ENCODE measurements at places on chromosomes 2 and 18.

DNA sequence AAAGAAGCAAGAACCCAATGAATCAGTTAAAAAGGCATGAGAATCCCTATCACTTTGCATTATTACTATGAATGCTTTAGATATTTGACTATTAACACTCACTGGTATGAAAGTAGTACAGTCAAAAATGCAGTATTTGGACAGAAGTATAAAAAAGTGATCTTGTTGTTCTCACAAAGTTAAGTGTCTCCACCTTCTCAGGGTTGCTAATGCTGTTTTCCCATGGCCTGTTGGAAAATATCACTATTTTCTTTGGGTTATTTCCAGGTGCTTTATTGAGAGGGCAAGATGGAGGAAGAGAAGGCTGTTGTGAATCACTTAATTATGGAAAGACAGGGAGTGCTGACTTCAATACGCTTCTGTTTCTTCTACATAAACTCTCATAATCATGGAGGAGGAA, 13.6 kb upstream of the CREB1 start:
- no peak for DNase-seq

- DNase-seq = no peak
Measured at GRCh38 chr2:196314780-196315179, 143.4 kb upstream of the STK17B start.

GRCh38 chr18:36169938-36170337, 17.4 kb upstream of the MOCOS start:
- no peak for DNase-seq

DNA sequence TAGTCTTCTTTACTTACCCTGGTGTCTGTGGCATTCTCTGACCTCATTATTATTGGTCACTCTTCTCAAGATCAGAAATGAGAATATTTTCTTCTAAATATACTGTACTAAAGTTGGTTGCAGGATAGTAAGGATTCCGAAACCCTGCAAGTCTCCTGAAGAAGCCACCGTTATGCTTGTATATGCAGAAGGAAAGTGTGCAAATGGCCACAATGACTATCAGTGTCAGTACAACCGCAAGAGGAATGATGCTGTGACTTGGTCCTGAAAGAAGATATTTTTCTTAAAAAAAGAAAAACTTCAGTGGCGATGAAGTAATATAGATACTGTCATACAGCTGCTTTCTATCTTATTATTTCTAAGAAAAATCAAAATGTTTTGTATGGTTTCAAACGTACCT, 120.7 kb downstream of the PLA2R1 start:
- DNase-seq = no peak

GRCh38 chr2:190603374-190603773, 45.5 kb upstream of the NAB1 start:
- DNase-seq = no peak

DNA sequence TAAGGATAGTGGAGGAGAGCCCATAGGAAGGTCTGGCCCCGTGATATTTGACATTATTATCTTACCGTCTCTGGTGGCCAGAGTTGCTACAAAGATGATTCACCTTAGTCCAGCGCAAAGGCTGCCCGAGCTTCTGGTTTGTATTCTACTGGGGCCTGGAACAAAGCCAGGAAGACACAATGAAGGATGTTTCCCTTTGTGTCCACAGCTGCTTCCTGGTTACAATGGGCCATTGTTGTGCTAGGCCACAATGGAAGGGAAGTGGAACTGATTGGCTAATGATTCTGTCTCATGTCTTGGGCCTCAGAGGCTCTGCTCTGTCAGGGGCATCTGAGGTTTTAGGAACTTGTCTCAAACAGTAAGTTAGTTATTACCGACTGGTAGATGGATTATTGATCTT, 132.2 kb downstream of the TDRD15 start:
- no peak for DNase-seq

DNA sequence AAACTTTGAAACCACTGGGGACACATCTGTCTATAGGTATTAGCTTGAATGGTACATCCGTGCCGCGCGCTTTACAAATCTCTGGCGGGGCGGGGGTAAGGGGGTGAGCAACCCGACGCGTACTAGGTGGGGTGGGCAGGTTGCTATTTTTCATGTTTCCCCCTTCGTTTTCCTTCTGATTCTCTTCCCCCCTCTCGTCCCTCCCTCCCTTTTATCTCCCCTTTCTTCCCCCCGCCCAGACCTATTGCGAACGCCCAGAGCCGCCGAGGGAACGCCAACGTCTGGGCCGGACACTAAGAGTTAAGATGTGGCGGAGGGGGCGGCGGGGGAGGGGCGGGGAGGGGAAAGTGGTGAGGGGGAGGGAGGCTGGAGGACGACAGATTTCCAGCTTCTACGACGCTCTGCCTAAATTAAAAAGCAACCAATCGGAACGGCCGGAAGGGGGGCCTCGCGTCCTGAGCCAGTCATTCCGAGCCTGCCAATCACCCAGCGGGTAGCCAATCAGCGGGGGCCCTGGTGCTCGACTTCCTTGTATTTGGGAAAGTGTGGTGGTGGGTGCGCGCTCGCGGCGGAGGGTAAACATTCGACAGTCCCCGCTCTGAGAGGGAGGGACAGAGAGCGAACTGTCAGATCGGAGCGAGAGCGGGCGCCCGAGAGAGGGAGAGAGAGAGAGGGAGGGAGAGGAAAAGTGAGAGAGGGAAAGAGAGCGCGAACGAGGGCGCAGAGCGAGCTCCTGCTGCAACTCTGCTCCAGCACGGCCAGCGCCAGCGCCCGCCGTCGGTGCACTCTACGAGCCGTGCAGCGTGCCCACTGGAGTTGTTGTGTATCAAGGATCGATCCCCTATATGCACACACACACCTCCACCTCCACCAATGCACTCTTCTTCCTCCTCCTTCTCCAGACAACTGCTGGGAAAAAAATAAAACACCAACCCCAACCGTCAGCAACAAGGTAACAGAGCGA, at the start of gene POU3F3:
Gene POU3F3 (plus strand): TSS at position 582 of the 964 bp plus-strand sequence. CDS start 1,396 bp downstream, outside the sequence.
- DNase-seq = no peak

DNA sequence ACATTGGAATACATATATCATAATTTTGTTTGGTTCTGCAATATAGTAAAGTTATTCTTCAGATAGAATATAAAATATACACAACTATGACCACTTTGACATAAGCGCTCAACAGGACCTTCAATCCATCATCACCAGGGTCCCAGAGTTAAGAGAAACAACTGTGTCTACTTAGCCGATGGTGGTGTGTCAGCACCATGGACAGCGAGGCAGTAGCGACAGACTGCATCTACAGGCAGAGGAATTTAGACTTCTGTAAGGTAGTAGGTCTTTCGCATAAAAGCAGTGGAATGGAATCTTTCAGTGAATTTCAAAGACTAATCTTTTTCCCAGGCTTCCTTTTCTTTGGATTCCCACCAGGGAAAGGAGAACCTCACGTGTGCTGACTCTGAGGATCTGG, 20.5 kb upstream of the LRPPRC start:
- no peak for DNase-seq

GRCh38 chr18:13233787-13234783, 15.5 kb downstream of the LDLRAD4 start:
- no peak for DNase-seq

- no peak for DNase-seq
Measured at GRCh38 chr2:124883595-124883994, 858.5 kb downstream of the CNTNAP5 start.

DNA sequence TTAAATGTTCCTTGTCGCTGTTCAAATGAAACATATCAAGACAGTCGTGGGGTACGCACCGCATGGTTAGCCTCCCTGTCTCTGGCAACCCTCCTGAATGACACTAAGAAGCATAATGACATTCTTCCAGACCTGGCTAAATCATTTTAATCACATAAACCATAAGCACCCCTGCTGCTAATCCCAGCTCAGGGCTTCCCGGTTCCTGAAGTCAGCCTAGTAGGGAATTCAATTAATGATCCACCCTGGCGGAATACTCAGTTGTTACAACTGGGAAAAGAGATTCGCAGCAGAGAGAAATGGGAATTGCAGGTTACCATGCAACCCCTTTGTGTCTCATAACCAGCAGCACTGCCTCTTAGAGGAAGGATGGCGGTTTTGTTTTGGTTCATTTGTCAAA, 200.8 kb upstream of the AGAP1 start:
- DNase-seq = no peak

DNA sequence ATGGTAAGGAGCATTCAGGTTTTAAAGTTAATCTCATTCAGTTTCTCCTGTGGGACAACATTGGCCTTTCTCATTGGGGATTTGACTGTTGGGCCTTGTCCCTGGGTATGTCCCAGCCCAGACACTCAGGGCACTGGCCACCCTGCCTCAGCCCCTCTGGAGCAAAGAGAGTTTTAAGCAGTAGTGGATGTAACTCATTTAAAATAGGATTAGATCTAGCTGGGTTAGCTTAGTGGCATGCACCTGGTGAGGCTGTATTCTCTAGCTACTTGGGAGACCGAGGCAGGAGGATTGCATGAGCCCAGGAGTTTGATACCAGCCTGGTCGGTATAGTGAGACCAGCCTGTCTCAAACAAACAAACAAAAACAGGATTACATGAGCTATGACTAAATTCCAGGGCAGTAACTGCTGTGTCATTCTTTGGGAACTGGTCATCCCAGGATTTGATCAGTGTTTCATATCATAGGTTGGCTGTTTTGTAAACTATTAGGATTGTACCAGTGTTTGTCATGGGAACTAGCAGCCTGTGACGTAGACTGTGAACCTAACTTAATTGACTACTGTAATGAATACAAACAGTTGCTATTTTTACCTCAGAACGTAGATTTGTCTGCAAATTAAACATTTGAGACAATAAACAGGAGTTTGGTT, 12.5 kb downstream of the INPP4A start:
- no peak for DNase-seq

- DNase-seq = no peak
Measured at GRCh38 chr18:80145196-80145804, 36.2 kb downstream of the ADNP2 start.

GRCh38 chr2:64562148-64562784, 38.1 kb downstream of the AFTPH start:
- DNase-seq = no peak

DNA sequence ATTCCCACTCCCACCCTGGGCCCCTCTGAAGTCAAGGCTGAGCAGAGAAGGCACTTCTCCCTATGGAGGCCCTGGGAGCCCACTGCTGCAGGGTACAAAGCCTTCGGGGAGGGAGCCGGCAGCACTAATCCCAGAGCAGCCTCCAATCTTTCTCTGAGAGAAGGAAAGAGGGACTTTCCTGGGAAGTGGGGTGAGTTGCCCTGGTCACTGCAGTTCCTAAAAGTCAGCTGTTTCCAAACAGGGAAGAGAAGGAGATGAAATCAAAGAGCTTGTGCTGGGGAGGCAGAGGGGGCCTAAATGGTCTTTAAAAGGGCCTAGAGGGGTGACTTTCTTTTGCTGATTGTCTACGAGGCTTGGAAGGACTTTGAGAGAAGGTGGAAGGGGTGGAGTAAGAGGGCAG, 264.7 kb downstream of the TNS1 start:
- no peak for DNase-seq

GRCh38 chr2:176574484-176575236, 305.4 kb downstream of the MTX2 start:
- DNase-seq = no peak

DNA sequence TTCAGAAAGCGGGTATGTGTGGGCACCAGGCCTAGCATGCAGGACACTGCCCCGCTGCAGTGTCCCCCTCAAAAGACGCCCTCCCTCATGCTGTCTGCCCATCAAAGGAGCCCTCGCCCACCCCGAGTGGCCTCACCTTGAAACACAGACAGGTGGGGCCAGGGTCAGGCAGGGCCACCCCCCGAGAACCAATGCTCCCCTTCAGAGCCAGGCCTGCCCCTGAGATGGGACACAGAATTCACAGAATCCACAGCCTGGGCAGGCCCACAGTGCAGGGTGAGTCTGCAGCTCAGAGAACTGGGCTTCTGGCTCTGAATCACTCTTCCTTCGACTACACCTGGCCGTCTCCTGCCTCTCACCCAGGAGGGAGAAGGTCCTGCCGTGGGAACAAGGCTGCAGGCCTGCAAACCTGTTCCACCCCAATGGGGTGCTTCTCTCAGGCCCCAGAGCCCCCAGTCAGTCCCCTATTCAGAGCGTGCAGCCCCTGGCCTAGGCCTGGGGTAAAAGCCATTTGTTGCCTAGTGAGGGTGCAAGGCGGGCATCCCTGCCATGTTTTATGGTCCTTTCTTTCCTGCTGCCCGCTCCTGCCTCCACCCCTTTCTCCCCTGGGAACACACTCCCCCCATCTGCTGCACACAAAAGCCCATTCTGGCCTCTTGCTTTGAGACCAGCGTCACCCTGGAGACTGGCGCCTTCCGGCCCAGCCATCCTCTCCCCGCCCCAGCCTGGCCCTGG, 11.3 kb upstream of the ARHGEF4 start:
- DNase-seq = no peak

GRCh38 chr18:63518178-63519012, 23.8 kb upstream of the SERPINB12 start:
- DNase-seq = peak; percentile 17

GRCh38 chr2:165475277-165476004, 5.9 kb downstream of the CSRNP3 start:
- no peak for DNase-seq

GRCh38 chr2:217193431-217194340, 333.8 kb upstream of the TNP1 start:
- DNase-seq = no peak

DNA sequence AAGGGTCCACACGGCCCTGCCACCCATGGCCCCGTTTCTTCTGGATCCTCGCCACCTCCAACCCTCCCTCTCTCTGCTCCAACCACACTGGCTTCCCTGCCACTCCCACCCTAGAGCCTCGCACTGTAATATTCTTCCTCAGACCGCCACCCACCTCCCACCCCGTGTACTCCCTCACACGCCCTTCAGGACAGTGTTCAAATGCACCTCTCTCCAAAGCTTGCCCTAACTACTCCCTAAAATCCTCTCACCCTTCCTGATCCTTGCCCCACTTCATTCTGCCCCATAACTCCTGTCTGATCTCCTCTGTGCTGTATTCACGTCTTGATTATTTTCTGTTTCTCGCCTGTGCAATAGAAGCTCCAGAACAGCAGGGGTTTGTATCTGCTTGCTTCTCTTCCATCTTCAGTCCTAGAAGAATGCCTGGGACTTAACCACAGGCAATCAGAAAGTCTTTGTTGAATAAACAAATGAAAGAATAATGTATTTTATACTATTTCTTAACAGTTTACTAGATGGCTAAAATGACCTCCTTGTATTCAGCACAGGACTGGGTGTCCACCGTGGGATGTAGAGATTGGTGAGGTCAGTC, 25.5 kb downstream of the EPB41L3 start:
- no peak for DNase-seq
